ENCODE measurements at places on chromosomes 12 and 14.

GRCh38 chr12:10339053-10339840 lies 31.6 kb downstream of the KLRD1 start:
- DNase-seq: peak; percentile 67

DNA sequence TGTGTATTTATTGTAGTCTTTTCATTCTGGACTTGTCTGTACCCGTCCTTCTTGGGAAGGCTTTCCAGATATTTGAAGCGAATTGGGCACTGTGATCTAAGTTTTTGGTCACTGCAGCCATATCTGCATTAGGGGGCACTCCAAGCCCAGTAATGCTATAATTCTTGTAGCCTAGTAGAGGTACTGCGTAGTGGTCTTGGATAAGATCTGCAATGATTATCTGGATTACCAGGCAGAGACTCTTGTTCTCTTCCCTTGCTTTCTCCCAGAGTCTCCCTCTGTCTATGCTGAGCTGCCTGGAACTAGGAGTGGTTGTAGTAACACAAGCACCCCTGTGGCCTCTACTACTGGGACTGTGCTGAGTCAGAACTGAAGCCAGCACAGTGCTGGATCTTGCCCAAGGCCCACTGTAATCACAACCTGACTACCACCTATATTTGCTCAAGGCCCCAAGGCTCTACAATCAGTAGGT lies 30.0 kb downstream of the SLC38A2 start:
- DNase-seq: peak; percentile 40

- peak; percentile 3 for DNase-seq
Observed at GRCh38 chr12:8157484-8158198, 826 bp downstream of the ZNF705A start.

GRCh38 chr12:15706010-15706676 lies 83.0 kb downstream of the EPS8 start:
- no peak for DNase-seq

GRCh38 chr14:104924421-104925213 lies at the start of gene PLD4:
Gene PLD4 (plus strand): TSS chr14:104924879. CDS start chr14:104927141, 2,262 bp downstream.
- no peak for DNase-seq

DNA sequence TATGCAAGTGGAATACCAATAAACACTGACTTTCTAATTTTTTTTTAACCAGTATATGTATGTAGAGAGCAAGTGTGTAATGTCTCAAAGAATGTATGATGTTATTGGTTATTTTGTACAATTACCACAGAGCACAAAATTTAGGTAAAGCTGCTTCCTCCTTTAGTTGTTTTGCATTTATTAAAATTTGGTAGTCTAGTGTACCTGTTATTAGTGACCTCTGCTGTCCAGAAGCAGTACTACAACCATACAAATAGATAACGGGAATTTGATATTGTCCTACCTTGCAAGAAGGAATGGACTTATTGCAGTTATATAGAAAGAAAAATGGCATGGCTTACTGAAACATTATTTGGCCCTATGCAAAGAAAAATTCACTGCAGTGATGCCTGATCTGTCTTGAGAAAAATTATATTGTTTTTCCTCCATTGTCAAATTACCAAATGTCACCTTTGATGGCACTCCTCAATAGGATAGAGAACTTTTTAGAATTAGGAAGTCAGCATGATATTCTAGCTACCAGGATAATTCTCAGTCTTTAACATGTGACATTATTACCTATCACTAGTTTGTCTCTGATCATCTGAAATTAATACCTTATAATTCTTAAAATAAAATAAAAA lies 153.9 kb upstream of the RMST start:
- peak; percentile 45 for DNase-seq

DNA sequence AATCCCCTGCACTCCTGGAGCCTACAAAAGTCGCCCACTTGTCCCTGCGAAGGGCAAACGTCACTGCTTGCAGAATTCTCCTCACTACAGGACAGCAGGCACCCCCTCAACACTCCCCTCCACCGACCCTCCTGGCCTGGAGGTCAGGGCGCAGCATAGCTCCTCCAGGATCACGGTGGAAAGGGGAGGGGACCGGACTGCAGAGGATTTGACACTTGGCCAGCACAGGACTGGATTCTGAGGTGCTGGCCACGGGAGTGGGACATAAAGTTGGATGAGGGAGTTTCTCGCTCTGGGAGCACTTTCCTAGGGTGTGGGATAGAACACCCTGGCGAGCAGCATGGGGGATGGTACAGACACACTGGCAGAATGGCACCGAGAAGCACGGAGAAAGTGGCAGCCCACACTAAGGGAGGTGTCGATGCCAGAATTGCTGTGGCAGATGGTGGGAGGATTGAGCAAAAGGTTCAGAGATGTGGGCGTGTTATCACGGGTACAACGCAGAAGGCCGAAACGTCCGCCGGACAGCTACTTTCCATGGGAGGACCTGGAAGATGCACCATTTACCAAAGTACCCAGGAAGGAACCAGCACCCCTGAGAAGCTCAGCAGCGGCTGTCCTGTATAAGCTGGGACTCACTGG lies 51.4 kb upstream of the DIO3 start:
- no peak for DNase-seq

GRCh38 chr14:73231981-73232851 lies 5.1 kb upstream of the PAPLN start:
- no peak for DNase-seq

DNA sequence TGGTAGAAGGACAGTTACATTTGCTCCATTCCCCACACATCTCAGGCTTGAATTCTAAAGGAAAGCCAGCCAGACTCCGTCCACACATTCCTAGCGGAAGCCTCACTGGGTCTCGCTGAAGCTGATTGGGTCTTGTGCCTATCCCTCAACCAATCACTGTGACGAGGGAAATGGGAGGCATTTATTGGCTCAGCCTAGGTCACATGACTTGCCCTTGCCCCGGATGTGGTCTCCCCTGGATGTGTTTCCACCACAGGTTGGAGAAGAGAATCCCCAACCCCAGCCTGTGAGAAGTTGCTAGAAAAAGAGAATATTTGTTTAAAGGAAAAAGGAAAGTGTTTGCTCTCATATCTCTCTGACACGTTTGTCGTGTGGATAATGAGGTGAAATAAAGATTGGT lies 93.4 kb downstream of the C12orf75 start:
- DNase-seq: peak; percentile 33

- DNase-seq: no peak
Observed at GRCh38 chr12:109883461-109883860, 3.1 kb upstream of the GLTP start.

DNA sequence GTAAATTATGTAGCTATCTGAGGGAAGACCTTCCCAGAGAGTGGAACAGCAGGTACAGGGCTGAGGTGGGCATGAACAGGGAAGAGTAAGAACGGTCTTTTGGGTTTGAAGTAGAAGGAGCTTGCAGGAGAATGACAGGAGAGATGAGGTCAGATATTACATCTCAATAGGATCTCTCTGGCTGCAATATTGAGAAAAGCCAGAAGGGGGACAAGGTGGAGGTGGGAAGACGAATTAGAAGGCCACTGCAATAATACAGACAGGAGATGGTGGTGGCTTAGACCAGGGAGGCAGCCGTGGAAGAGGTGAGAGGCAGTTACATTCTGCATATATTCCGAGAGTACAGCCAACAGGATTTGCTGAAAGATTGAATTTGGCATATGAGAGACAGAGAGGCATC lies 310.2 kb downstream of the APAF1 start:
- peak; percentile 6 for DNase-seq

GRCh38 chr12:29517264-29517663 lies 19.8 kb upstream of the OVCH1 start:
- no peak for DNase-seq

GRCh38 chr12:113190761-113191160 lies 5.2 kb downstream of the RITA1 start:
- DNase-seq: peak; percentile 44

DNA sequence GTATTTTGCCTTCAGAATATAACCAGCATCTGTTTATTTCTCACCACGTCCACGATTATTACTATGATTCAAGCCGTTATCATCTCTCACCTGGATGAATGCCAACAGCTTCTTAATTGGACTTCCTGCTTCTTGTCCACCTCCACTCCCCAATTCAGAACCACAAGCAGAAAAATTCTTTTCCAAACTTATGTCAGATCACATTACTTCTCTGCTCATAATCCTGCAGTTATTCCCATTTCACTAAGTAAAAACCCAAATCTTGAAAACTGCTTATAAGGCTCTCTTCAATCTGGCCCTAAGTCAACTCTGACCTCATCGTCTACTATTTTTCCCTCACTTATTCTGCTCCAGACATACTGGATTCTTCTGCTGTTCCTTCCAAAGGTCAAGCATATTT lies 2.0 kb downstream of the CRY1 start:
- DNase-seq: peak; percentile 66

- DNase-seq: no peak
Observed at GRCh38 chr12:71642264-71642663, 21.4 kb downstream of the ZFC3H1 start.

DNA sequence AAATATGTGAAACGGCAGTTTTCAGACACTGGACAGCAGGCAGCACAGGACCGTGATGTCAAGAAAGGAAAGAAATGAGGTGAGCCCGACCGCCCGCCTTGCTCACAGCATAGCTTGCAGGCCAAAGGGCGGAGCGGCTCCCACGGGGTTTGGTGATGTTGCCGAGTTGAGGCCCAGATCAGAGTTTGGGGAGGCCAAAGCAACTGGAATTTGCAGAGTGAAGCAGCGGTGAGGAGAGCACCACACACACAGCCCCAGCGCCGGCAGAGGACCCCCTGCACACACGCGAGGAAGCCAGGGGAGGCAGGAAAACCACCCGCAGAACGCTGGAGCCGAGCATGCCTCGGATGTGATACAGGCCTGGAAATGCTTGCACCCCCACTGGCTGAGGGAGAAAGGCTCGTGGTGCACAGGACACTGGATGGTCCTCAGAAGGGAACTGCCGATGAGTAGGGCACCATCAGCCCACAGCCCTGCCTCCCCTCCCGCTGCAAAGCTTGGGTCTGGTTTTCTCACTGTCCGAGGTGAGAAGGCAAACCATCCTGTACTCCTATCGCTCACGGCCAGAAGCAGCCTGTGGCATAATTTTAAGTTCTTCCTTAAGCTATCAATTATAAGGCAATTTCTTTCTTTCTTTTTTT lies 25.7 kb upstream of the PLD4 start:
- peak; percentile 27 for DNase-seq

DNA sequence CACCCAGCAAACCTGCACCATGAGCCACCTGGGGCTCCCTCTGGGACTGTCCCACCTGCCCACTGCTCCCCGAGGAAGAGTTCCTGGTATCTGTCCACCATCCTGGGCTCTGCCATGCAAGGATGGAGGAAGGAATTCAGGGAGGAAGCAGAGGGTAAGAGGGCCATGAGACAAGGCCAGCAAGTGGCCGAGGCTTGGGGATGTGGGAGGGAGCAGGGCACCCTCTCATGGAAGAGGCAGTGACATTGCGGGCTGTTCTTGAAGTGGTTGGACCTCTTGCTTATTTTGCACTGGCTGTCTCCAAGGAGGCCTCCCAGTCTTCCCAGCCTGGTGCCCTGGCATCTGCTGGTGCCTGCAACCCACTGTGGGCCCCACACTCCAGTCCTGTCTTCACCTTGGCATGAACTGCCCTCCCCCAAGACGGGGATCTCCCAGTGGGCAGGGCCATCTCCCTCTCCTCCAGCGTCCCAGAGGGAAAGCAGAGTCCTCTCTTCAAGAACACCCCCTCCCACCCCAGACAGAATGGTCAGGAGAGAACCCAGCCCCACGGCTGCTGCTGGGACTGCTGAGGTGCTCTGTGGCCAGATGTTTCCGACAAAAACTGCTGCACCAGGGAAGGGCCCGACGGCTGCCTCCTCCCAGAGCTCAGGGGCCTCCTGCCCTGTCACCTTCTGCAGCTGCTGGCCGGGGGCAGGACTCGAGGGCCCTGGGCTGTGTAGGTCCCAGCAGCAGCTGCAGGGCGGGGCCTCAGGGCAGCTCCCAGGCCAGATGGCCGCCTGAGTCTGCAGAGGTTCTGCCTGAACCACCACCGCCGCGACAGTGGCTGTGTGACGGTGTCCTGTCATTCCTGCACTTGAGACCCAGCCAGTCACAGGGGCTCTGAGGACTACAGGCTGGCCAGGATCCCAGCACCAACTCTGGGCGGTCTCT lies 1.8 kb upstream of the AKT1 start:
- no peak for DNase-seq

DNA sequence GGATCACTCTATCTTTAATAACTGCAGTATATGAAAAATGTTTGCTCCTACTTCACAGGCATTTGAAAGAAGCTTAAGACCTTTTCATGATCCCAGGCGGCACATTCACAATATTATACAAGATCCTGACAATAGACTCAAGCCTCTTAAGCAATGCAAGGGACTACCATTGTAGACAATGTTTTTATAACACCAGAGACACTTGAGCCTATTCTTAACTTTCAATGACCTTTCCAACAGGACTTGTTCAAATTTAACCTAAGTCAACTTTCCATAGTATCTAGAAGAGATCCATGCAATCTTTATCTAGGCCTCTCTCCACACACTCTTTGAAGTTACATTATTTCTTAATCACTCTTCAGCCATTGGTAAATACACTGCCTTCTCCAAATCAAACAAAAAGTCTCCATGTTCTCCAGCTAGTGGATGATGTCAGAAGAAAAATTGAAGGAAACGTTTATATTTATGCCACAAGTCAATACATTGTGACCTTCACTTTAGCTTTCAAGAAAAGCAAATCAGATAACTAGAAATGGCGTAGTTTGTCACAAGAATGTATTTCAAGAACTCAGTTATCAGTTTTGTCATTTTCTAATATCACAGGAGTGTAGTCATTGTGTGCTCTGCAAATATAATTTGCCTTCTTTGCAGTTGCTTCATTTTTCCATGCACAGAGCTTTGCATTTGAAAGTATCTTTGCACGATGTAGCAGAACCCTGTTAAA lies 41.2 kb downstream of the PHLDA1 start:
- no peak for DNase-seq

- no peak for DNase-seq
Observed at GRCh38 chr12:109682708-109683060, 30.9 kb upstream of the FAM222A start.

DNA sequence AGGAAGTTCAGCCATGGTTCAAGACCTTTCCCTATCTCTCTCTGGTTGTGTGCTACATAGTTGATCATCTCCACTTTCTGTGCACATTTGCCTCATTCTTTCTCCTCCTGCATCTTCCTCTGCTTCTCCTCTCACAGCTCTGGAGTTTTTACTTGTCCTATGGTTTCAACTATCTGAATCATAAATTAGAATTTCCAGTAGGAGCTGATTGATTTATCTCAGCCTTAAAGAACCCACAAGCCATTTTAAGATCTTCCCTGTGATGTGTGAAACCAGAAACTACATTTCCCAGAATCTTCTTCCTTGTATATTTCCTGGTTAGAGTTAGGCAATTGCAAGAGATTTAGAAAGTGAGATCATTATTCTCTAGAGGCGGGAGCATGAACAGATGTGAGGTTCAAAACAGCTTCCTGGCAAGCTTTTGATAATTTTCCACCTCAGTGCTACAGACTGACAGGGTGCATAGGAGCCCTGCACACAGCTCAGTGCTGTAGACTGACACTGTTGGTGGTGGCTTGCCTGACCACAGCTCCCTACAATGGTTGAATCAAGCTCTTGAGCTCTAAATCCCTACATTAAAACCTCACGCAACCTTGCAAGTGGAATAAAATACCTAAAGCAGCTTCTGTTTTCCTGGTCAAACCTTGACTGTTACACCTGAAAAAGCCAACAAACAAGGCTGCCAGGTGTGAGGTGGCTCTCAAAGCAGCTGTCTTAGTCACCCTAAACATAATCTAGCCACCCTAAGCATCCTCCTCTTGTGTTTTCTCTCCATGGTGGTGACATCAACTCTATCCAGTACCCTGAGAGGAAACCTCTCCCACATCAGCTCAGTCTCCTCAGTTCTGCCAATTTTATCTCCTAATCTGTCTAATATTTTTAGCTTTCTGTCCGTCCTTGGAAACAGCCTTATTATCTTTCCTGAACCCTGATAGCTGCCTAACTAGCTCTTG lies 21.5 kb upstream of the IFNG start:
- no peak for DNase-seq

Data from fibroblast of skin of back (primary cell).